ENCODE measurements at places on chromosomes 16 and 17.

DNA sequence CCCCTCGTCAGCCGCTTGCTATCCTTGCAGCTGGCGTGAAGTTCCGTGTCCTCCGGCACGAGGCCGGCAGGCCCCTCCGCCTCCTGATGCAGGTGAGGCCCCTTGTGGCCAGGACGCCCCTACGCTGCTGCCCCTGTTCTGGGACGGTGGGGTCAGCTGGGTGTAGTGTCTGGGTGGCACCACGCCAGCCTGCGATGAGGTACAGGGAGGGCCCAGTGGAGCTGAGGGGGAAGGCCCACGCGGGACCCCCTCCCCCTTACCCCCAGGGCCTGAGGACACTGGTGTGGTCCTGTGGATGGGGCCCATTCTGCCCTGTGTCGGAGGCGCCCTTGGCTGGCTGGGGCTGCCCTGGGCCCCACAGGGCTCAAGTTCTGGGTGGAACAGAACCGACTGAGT lies 7.7 kb upstream of the RAB40C start:
- DNase-seq = no peak

- DNase-seq = peak; percentile 63
Measured at GRCh38 chr16:56600398-56600999, 7.9 kb upstream of the MT2A start.

DNA sequence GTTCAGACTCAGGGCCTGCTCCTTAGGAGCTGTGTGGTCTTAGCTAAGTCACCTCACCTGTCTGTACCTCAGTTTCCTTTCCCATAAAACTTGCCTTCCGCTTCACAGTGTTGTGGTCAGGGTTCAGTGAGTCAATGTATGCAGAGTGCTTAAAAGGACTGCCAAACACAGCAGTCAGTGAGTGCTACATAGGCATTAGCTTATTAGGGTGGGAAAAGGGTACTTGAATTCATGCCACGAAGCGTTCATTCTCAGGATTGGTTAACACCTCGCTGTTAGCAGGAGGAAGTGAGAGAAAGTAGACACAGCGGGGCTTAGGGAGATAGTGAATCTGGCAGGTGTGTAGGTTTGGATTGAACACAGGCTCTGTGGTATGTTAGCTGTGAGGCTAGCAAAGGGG lies 155.2 kb downstream of the SHISA9 start:
- DNase-seq = no peak

GRCh38 chr17:47698749-47699535 lies 5.0 kb downstream of the TBKBP1 start:
- DNase-seq = peak; percentile 36

DNA sequence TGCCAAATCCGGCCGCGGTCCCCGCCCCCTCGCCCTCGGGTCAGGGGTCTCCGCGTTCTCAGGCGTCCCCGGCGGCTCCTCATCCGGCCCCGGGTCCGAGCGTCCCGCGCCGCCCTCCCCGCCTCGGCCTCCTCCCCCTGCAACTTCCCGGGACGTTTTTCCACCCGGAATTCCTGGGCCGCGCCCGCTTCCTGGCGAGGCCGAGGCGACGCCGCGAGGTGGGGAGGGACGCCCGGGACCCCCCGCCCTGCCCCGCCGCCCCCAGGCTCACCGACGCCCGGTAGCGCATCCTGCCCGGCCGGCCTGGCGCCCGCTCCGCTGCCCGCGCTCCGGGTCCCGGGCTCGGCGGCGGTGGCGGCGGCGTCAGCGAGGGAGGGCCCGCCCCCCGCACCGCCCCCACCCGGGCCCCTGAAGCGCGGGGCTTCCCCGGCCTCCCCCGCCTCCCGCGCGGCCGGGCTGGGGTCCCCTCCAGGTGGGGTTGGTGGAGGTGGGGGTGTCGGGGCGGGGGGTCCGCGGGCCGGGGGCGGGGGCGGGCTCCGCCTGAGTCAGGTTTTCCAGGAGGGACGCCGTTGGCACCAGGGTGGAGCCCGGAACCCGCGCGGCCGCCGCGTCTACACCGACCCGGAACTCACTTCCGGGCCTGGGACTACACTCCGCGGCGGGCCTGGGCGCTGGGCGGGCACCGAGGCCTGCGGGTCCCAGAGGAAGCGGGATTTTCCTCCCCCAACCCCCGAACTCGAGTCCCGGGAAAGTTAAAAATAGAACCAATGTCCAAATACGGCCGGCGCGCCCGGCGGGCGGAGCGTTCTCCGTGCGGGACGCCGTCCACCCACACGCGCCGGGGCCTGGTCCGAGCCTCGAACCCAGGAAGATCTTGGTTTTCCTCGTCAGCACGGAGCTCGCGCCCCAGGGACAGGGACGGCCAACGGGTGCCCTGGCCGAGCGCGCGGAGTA lies 6.8 kb downstream of the MYO1C start:
- DNase-seq = peak; percentile 46

Data from amniotic epithelial cell (primary cell).